ENCODE measurements at places on chromosomes 16 and 17.

- no peak for DNase-seq
Observed at GRCh38 chr16:23055481-23055880, 93.8 kb downstream of the USP31 start.

DNA sequence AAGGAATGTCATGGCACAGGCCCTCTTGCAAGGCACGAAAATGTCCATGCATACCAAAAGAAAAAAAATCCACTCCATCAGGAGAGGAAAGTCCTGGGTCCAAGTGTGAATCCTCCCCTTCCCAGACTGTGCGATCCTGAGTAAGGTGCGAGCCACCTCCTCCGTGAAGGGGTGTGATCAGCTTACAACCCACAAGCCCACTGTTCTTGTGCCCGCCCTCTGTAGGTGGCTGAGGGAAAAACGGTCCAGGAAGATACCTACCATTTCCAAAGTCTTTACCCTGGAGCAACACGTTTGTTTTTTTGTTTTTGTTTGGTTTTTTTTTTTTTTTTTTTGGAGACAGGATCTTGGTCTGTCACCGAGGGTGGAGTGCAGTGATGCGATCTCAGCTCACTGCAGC, 116.5 kb downstream of the ZNF423 start:
- no peak for DNase-seq

DNA sequence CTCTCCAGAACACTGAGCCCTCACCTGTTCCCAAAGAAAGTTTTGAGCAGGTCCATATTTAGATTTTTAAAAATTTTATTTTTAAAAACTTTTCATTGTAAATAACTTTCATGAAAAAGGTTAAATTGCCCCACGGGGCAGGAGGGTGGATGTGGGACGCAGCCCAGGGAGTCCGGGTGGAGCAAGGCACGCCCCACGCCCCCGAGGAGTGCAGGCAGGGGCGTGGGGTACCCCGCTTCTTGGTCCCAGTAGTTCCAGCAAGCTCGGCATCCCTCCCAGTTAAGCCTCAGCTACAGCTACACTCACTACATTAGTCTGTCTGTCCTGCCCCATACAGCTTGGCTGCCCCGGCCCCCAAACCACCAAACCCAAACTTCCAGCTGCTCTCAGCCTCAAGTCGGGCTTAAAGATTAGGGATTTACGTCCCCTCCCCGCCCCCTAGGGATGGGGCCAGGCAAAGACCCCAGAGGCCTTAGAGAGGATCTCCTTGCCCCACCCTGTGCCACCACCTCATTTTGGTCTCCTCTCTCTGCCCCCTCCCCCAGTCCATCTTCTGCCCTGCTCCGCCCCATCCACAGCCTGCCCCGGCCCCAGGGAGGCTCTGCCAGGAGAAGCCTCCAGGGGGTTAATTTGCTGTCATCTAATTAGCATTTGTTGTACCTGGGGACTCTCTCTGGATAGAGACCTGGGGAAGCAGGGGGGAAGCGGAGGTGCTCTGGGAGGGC, 4.6 kb downstream of the FOXJ1 start:
- DNase-seq: no peak

GRCh38 chr16:85006639-85007038, 4.7 kb downstream of the ZDHHC7 start:
- DNase-seq: peak; percentile 72

DNA sequence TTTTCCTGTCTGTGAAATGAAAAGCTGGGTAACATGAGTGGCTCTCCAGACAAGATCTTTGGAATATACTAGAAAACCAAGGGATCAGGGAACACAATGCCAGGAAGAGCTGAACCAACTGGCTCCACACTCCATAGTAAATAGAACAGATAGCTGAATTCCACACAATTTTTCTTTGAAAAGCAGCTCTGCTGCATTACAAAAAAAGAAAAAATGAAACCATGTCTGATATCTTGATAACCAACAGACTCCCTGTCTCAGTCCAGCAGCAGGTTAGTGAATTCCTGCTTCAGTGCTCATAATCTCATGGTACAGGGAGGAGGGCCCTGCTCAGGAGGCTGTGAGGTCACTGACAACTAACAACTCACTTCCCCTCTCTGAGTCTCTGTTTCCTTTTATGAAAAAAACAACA, 97.1 kb downstream of the CDH11 start:
- peak; percentile 77 for DNase-seq

DNA sequence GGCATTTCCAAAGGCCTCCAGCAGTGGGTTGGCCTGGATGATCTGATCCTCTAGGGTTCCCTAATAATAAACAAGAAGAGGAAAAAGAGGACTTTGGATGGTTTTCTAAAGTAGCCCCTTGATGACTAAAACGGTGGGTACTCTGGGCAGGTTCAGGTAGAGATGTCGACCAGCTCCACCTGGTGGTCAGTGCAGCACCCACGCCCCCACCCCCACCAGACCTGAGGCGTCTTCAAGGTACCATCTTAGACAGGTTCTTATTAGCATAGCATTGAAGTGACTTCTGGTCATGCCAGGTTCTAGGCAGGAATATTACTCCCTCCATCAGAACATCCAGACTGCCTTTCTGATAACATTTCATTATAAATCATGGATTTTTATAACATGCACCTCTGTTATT, 15.0 kb downstream of the MYH13 start:
- no peak for DNase-seq

DNA sequence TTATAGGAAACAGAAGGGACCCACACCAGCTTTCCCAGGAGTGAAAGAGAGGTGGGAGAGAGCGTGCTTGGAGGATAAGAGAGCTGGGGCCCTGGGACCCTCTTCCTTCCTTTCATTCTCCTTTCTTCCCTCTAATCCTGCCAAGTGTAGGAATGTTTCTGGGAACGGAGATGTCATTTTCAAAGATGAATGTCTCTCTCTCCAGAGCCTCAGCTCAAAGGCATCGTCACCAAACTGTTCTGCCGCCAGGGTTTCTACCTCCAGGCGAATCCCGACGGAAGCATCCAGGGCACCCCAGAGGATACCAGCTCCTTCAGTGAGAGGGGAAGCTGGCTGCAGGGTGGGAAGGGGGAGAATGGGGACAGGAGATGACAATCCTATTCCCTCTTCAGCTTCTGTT, 2.0 kb downstream of the FGF11 start:
- no peak for DNase-seq

DNA sequence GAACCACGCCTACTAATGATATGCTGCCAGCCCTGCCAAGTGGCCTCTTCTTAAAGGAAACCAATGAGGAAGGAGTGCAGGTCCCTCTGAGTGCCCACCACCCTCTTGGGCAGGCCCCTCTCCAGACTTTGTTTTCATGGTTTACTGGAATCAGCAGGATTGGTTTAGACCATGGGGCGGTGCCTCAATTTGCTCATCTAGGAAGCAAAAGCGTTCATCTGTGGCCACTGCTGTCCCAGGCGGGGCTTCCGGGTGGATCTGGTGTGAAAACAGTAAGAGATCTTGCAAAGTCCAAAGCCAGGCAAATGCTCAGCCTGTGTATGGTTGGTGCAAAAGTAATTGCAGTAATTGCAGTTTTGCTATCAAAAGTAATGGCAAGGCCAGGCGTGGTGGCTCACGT, 71.3 kb downstream of the AMFR start:
- DNase-seq: no peak

GRCh38 chr17:17648762-17649161, 32.5 kb upstream of the RAI1 start:
- DNase-seq: peak; percentile 42

- no peak for DNase-seq
Observed at GRCh38 chr16:65034915-65035314, 86.9 kb downstream of the CDH11 start.

DNA sequence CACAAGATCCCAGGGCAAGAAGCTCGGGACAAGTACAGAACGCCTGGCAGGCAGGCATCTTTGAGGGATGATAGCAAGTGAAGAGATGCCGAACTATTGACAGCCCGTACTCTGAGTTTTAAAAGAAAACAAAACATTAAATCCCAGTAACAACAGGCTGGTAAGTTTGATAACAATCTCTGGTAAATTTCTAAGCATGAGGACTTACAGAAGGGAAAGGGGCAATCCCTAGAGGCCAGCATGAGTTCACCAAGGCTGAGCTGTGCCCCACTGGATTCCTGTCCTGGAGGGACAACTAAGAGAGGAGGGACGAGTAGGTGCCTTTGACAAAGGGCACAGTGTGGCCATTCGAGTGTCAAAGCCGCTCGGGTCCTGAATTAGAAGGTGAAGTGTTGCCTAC, 26.2 kb downstream of the CCDC182 start:
- no peak for DNase-seq

GRCh38 chr17:50439008-50439407, 13.0 kb downstream of the ACSF2 start:
- no peak for DNase-seq

DNA sequence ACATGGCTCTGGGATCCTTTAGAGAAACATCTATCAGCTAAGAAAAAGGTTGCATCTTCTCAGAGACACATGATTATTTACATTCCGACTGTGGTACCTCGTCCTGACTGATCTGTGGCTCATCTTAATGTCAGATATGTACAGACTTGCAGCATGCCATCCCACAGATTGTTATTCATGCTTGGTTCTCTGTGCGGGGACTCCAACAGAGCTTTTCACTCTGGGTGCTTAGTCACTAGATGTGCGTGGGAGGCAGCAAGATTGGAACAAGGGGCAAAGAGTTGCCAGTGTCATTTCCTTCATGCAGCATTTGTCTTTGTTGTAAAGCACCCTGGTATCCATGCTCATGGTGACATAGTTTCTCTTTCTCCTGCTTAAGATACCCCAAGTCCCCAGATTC, 179.1 kb upstream of the CACNG5 start:
- DNase-seq: peak; percentile 70

- peak; percentile 78 for DNase-seq
Observed at GRCh38 chr17:43832976-43833829, at the start of gene MPP3. Gene MPP3 (minus strand): TSS chr17:43833146. CDS start chr17:43831906, 1,240 bp downstream.

DNA sequence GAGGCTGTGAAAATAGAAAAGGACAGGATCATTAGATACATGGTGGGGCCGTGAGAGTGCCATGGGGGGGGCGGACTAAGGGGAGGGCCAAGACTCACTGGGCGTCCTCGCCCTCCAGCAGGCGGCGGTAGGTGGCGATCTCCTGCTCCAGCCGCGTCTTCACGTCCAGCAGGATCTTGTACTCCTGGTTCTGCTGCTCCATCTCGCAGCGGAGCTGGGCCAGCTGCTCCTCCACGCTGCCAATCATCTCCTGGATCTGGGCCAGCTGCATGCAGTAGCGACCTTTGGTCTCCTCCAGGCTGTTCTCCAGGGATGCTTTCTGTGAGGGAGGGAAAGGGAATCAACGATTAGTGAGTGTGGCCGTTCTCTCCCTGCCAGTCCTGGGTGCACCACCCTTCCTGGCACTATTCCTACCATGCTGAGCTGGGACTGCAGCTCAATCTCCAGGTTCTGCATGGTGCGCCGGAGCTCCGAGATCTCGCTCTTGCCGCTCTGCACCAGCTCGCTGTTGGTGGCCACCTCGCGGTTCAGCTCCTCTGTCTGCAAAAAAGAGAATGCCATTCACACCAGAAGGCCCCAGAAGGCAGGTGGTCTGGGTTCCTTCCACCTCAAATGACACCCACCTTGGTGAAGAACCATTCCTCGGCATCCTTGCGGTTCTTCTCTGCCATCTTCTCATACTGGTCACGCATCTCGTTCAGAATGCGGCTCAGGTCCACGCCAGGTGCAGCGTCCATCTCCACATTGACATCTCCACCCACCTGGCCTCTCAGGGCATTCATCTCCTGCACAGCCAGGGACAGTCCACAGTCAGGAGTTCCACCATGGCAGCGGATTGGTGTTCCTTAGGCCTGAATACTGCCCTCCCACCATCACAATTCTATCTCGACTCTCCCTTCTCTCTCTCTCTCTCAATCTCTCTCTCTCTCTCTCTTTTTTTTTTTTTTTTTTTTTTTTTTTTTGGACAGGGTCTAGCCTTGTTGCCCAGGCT, 3.3 kb downstream of the KRT14 start:
- DNase-seq: no peak

- no peak for DNase-seq
Observed at GRCh38 chr16:29835926-29836325, 15.7 kb downstream of the MVP start.

DNA sequence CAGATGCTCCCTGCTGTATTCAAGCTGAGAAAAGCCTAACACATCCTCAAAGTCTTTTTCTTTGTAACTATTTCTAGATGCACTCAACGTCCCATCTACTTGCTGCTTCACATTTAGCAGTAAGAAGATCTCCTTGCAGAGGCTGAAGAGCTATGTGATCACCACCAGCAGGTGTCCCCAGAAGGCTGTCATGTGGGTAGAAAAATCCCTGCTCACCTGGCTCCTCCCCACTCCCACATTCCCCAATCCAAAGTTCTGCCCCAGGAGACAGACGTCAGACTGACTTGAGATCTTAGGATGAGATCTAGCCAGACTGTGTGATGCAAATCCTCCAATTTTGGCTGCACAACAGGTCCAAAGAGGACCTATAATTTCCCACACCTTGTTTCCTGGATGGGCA, 1.1 kb downstream of the CCL13 start:
- no peak for DNase-seq

DNA sequence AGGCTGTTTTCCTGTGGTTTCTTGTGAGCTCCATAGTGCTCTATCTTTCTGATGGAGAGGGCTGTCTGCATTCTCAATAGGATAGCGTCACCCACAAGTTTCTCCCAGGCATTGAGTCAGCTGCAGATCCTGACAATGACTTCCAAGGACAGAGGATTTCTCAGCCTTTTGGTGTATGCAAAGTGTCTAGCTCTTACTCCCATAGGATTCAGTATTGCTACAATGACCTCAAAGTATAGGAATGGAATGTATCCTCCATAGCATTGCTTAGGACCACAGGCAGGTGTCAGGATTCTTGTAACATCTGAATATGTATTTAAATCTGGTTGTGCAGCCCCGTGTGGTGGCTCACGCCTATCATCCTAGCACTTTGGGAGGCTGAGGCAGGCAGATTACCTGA, 32.3 kb downstream of the SMIM36 start:
- DNase-seq: peak; percentile 1

- DNase-seq: peak; percentile 41
Observed at GRCh38 chr17:46777943-46778915, 40.3 kb downstream of the WNT3 start.

- DNase-seq: no peak
Observed at GRCh38 chr16:11098601-11099390, 154.4 kb downstream of the CLEC16A start.

- DNase-seq: no peak
Observed at GRCh38 chr16:58837950-58838349, 103.8 kb upstream of the GOT2 start.

DNA sequence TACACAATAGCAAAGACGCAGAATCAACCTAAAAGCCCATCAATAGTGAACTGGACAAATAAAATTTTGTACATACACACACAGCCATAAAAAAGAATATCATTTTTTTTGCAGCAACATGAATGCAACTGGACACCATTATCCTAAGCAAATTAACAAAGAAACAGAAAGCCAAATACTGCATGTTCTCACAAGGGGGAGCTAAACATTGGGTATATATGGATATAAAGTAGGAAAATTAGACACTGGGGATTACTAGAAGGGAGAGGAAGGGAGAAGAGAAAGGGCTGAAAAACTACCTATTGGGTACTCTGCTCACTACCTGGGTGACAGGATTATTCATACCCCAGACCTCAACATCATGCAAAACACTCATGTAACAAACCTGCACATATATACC, 28.2 kb downstream of the ADAMTS18 start:
- peak; percentile 3 for DNase-seq

GRCh38 chr17:17077861-17078732, 35.8 kb downstream of the MPRIP start:
- DNase-seq: no peak

- peak; percentile 48 for DNase-seq
Observed at GRCh38 chr17:45091778-45092425, 30.8 kb downstream of the NMT1 start.

- peak; percentile 97 for DNase-seq
Observed at GRCh38 chr17:61492759-61493526, 40.7 kb downstream of the TBX4 start.

Measured in EH (cell line).